ENCODE measurements at places on chromosomes 1 and 21.

DNA sequence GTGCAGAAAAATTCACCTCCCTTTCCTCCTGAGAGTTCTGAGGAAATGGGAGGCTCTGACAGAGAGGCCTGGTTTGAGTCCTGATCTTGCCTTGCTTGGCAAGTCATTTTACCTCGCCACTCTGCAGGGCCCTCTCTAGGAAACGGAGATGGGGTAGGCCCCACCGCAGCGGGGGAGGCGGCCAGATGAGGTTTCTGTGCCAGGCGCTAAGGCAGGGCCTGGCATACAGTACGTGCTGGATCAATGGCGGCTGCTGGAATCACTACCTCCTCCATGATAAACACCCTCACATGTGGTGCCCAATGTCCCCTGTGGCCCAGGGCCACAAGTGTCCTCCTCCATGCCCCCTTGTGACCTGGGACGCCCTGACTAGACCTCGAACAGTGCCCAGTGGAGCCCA, 499 bp upstream of the PLEKHG5 start:
- no peak for DNase-seq

DNA sequence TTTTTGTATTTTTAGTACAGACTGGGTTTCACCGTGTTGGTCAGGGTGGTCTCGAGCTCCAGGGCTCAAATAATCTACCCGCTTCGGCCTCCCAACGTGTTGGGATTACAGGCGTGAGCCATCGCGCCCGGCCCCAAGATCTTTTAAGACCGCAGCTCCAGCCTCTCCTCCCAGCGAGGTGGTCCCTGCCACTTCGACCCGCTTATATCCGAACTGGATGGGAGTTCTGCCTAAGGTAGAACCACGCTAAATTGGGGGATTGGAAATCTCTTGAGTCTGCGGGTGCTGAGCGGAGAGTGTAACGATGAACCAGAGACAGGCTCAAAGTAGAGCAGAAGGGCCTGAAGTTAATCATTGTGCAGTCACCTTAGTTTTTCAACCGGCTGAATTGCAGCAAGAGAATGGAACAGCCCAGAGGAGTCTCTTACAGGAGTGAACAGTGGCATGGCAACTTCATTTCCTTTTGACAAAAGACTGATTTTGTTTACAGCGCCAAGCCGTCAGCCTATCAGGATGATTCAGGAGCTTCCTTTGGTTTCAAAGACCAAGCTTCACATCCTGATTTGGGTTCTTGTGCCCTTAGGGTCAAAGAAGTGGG, 726 bp upstream of the CYB5R1 start:
- DNase-seq = no peak

GRCh38 chr21:15004721-15005370, 60.0 kb downstream of the NRIP1 start:
- DNase-seq = no peak

- no peak for DNase-seq
These were observed 22.2 kb downstream of the TSHB start for GRCh38 chr1:115051850-115052249.

DNA sequence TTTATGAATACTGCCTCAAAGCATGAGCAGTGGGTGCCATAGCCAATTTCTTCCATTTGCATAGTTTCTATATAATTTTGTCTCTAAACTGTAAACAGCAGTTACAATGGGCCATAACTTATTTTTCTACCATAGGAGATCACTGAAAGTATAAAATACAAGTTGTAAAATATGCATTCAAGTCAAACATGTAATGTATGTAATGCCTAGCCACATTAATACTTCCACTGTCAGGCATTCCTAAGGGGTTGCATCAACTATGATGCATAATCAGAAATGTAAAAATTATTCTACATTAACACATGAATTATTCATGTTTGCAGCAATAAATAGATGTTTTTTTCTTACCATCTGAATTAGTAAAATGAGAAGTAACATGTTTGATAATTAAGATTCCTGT, 560.3 kb upstream of the ZP4 start:
- DNase-seq = no peak

DNA sequence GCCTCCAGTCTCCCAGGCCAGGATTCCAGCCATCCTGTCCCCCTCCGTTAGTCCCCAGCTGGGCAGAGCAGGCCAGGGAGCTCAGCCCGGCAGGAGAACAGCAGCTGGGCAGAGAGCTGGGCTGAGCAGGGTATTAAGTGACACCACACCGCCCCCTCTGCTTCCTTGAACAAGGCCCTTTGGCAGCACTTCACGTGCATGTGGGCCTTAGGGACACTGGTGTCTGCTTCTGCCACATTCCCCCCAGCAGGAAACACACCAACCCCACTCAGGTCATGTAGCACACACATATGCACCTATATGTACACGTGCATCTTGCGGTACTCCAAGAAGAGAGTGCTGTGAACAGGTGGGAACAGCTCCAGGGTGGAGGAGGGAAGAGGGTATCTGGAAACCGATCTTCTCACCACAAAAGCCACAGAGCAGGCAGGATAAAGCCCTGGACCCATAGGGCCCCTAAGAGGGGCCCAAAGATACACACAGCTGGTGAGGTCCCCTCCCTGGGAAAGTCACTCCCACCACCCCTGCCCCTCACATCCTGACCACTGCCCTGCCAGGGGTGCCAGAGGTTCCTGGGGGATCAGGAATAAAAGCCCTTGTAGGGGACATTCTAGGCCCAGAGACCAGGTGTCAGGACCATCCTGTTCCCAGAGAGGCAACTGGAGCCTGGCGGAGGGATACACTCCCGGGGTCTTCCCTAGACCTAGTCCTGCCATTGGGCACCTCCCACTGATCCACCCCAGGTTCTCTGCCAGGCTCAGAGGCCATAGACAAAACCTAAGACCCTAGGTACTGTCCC, 4.5 kb downstream of the EPHA2 start:
- DNase-seq = no peak

DNA sequence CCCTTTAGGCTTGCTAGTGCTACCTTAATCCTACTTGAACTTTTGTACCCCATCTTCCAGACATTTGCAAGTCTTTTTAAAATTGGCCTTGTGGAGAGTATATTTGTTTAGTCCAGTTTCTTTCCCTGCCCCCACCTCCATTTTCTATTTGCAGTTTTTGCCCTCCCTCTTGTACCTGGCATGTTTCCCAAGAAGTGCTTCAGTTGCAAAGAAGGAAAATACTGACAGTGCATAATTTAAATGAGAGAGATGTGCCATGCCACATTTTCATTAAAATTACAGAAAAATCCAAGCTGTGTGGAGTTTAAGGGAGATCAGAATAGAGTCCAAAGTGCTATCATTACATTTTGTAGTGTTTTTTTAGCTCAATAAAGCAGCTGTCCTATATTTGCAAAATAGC, 150.0 kb upstream of the ADGRL2 start:
- no peak for DNase-seq

- DNase-seq = no peak
These were observed 64.8 kb downstream of the PRDM2 start for GRCh38 chr1:13764588-13765332.

GRCh38 chr1:174276087-174276486, 116.8 kb downstream of the RABGAP1L start:
- DNase-seq = no peak

- DNase-seq = no peak
These were observed 450 bp downstream of the SDE2 start for GRCh38 chr1:225998560-225999226.

DNA sequence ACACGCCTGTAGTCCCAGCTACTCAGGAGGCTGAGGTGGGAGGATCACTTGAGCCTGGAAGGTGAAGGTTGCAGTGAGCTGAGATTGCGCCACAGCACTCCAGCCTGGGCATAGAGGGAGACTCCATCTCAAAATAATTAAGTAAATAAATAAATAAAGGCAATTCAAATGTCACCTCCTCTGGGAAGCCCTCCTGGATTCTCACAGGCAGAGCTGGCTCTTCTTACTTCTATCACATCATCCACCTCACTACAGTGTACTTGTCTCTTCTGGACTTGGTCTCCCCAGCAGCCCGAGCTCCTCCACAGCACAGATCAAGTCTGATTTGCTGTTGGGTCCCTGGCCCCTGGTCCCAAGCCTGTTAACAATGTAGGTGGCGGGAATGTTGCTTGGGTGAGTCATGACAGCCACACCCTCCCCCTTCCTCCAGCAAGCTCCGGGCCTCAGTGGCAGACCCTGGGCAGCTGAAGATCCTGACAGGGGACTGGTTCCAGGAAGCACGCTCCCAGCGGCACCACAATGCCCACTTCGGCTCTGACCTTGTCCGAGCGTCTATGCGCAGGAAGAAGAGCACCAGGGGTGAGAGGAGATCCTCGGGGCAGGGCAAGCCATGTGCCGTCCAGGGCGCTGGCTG, 5.3 kb downstream of the SYTL1 start:
- no peak for DNase-seq

DNA sequence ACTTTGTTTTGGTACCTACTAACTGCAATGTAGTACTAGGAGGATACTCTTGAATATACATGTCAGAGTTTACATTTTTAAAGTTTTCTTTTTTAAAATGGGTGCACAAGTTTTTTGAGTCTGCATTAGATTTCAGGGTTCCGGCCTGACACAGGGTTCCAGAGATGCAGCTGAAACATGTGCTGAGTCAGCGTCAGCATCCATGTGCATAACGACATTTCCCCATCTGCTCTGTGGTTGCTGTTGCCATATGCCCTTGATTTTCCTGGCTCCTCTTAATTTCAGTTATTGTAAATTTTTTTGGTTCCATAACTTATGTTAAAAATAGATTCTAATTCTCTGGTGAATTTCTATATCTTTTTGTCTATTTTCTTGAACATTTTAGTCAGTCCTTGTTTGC, 12.3 kb upstream of the METTL13 start:
- DNase-seq = no peak

- DNase-seq = no peak
These were observed 104.6 kb downstream of the TLR5 start for GRCh38 chr1:223038288-223039006.

- no peak for DNase-seq
These were observed 7.4 kb downstream of the SH2D2A start for GRCh38 chr1:156809281-156809680.

GRCh38 chr1:210499956-210500355, 171.3 kb downstream of the HHAT start:
- DNase-seq = no peak

DNA sequence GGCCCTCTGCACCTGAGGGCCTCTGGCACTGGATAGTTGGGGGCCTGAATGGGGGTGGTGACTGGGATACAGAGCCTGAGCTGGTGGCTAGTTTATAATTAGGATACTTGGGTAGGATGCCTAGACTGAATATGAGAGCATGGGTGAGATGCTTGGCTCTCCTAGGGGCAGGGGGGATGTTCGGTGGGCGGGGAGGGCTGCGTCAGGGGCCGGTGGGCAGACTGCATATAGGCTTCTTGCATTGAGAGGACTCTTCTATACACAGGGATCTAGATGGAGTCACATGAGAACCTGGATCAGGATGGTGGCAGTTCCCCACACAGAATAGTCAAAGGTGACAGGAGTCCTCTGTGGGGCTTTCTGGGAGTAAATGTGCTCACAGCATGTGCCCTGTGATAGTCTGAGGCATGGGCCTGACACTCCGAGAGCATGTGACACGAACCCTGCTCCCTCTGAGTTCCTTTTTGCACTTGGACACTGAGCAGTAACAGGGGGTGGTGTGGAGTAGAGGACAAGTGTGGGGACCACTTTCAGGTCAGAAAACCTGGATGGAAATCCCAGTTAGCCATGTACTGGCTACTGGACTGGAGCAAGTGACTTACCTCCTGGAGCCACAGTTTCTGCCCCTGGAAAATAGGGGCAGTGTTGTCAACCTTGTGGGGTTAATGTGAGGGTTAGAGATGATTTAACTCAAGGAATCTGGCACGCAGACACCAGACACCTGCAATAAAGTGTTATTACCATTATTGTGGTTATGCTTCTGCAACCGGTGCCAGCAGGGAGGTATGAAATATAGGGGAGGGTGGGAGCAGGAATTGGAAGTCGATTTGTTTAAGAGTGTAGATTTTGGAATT, 2.2 kb downstream of the MAP7D1 start:
- DNase-seq = no peak

GRCh38 chr1:55374801-55375616, 159.8 kb upstream of the USP24 start:
- no peak for DNase-seq

DNA sequence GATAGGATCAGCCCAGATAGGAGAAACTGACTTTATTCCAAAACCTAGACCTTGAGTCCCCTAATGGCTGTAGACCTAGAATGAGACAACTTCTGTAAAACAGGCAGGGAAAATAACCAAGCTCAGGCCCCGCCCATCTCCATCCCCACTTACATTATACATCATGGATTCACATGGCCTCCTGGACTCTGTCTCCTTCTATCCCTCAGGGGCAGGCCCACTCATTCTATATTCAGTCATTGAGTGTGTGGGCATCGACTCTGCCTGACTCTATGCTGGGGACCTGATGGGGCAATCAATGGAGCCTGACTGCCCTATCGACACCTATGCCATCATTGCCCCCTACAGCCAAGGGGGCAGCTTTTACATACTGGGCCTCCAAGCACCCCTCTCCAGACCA, 6.4 kb downstream of the AVPR1B start:
- DNase-seq = no peak

DNA sequence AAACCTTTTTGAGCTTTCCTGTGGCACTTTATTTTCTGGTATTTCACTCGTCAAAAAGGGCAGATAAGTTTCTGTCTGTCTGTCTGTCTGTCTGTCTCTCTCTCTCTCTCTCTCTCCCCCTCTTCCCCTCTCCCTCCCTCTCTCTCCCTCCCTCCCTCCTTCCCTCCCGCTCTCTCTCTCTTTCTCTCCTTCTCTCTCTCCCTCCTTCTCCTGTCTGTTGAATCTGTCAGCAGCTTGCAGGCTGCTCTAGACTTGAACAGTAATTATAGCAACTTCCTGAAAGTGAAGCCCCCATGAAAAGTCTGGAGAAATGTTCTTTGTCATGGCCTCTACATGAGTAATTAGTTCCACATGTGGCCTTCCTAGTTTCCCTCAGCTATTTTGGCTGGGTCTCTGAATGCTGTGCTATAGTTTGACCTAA, 275.2 kb upstream of the C1orf105 start:
- DNase-seq = no peak

- DNase-seq = no peak
These were observed 17.4 kb downstream of the HYI start for GRCh38 chr1:43436371-43436770.
